ENCODE measurements at places on chromosomes 5 and 9.
A peak's percentile ranks its signal among the peaks of the same experiment; 100 is the strongest.

GRCh38 chr5:43281840-43282658 lies 31.2 kb downstream of the HMGCS1 start:
- no peak for DNase-seq

- DNase-seq, result no peak
Measured at GRCh38 chr9:36217256-36217968, 26.7 kb downstream of the CLTA start.

DNA sequence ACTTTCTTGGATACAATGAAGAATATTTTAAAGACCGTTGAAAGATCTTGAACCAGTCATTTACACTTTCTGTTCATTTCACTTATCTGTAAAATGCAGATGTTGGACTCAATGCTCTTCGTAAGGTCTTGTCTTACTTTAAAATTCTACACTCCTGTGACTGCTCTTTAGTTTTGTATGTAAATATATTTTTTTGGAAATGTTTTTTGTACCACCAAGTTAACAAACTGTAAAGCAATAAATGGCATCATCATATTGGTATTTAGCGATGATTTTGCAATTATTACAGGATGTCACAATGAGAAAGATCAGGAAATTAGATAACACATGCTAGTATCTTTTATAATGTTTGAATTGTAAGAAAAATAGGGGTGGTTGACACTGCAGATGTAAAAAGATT lies 80.8 kb upstream of the GNAQ start:
- DNase-seq, result no peak

- DNase-seq, result no peak
Measured at GRCh38 chr9:107363516-107364152, 80.6 kb downstream of the RAD23B start.

DNA sequence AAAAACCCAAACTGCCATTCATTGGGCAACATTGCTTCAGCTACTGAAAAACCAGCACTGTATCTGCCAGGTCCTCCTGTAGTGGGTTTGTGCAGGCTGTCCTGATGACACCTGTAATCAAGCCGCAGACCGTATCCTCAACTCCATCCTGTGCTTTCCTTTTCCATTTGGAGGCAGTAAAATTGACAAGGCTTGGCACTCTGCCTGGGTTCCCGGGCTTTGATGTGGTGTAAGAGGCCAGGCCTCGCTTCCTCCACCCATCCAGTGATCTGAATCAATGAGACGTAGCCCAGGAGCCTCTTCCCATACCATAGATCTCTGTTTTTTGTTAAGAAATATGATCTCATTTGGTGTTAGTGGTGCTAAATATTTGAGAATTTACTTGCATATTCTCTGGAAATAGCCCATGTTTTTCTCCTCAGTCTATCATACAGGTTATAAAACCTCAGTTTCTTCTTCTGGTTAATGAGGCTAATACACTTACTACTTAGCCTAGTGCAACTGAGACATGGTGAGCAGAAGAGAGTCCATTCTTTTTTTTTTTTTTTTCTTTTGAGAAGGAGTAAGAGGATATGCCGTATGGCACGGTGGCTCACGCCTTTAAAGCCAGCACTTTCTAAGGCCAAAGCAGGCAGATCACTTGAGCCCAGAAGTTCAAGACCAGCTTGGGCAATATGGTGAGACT lies 34.8 kb downstream of the LSM11 start:
- DNase-seq, result peak; percentile 56

- DNase-seq, result no peak
Measured at GRCh38 chr9:136994888-136995230, 1.5 kb downstream of the CLIC3 start.

DNA sequence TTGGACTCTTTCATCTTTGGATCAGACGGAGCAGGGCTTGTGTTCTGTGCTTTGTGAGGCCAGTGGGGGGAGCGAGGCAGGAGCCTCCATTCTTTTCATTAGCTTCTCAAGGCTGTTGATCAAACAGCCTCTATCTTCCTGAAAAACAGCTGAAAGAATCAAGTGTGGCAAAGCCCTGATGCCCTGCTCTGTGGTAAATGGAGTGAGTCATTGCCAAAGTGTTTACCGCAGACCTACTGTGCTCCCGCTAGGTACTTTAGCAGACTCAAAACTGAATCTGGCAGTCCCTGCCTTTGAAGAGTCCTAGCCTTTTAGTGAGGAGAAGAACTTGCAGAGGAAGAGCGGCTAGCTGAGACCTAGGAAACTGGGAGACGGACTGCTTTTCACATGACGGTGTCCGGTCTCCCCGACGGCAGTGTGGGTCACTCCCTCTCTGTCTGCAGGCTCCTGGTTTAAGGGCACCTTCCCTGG lies 3.3 kb downstream of the ANKRD33B start:
- no peak for DNase-seq

GRCh38 chr5:137845472-137845871 lies 22.2 kb upstream of the MYOT start:
- no peak for DNase-seq

GRCh38 chr9:88782931-88783710 lies 208.1 kb upstream of the S1PR3 start:
- DNase-seq, result peak; percentile 46

- DNase-seq, result no peak
Measured at GRCh38 chr9:4220346-4220745, 79.5 kb downstream of the GLIS3 start.

DNA sequence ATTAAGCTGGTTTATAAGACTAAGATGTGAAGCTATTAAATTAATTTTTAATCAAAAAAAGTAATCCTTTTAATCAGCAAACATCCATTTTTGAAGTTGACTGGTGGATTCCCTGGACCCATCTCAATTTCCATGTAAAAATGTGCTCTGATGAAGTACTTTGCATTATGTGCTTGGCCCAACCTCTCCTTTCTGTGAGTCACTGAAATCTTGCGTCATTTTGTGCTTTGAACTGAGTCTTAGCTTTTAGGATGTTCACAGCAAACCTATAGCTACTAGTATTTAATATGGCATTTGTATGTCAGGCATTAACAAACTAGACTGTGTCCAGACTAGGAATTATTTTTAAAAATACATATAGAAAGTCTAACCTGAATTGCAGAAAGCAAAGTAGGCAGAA lies 55.0 kb upstream of the CDH12 start:
- peak; percentile 13 for DNase-seq

DNA sequence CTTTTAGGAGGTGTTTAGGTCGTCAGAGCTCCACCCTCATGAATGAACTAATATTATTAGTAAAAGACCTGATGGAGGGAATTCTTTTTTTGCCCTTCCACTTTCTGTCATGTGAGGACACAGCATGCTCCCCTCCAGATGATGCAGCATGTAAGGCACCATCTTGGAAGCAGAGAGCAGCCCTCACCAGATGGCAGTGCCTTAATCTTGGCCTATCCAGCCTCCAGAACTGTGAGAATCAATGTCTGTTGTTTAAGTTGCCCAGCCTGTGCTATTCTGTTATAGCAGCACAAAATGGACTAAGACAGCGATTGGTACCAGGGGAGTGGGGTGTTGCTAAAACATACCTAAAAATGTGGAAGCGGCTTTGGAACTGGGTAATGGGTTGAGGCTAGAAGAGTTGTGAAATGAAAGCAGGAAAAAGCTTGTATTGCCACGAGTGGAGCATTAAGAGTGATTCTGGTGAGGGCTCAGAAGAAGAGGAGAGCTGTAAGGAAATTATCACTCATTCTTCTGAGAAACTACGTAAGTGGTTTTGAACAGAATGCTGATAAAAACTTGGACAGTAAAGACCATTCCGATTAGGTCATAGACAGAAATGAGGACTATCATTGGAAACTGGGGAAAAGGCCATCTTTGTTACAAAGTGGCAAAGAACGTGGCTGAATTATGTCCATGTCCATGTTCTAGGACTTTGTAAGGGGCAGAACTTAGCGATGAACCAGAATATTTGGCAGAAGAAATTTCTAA lies 28.6 kb downstream of the PTPDC1 start:
- DNase-seq, result no peak

DNA sequence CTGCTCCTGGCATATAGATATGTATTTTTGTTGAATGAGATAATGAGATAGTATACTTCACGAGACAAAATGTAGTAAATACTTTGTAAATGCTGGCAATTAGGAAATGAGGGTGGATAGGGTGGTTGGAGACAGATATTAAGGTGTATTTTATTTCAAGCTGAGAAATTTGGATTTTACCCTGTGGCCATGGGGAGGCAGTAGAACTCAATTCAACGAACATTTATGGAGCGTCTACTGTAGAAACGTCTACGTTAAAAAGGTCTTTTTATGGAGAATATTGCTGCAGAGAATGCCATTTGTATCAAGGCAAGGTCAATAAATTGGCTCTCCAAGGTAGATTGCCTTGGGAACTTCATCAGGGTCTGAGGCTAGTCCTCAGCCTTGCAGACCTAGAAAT lies 21.5 kb upstream of the RALGPS1 start:
- DNase-seq, result no peak

DNA sequence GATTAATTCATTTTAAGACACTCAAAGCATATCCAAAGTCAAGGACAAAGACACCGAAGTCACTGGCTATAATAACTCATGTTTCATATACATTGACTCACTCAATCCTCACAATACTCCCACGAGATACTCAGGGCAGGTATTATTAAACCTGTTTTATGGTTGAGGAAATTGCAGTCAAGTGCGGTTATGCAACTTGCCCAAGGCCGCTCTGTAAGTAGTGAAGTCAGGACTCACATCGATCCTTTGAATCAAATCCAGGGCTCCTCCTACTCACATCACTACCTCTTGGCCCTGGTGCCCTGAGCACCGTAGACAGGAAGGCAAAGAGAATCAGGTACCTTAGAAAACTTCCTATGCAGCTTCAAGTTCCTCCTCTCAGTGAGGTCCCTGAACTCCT lies 87.8 kb upstream of the APC start:
- DNase-seq, result no peak

- DNase-seq, result no peak
Measured at GRCh38 chr9:91303741-91304415, 57.8 kb downstream of the AUH start.

GRCh38 chr9:72980600-72981265 lies 27.9 kb upstream of the ALDH1A1 start:
- DNase-seq, result no peak

- no peak for DNase-seq
Measured at GRCh38 chr9:126081746-126082145, 244.9 kb upstream of the MVB12B start.

GRCh38 chr9:21969011-21969940 lies 24.9 kb downstream of the CDKN2A start:
- DNase-seq, result no peak

GRCh38 chr5:14491015-14491915 lies 90.3 kb upstream of the OTULINL start:
- no peak for DNase-seq

- no peak for DNase-seq
Measured at GRCh38 chr5:120552638-120553037, 88.5 kb downstream of the PRR16 start.

- DNase-seq, result no peak
Measured at GRCh38 chr9:78291240-78291925, 5.5 kb upstream of the PSAT1 start.

DNA sequence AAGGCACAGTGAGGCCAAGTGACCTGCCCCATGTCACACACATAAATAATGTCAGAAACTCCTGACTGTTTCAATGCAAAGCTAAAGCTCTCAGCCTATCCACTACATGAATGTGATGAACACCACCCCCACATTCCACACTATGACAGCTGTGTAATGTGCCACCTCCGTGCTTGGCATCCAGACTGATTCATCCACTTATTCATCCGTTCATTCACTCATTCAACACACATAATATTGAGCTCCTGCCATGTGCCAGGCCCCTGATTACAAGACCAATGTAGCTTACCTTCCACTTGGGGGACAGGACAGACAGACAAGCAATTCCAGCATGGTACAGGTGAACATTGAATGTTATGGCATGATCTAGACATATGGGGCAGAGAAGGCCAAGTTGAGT lies 46.2 kb upstream of the FABP6 start:
- no peak for DNase-seq

- DNase-seq, result peak; percentile 82
Measured at GRCh38 chr9:114364134-114365041, 23.4 kb downstream of the AKNA start.
